Left renal cortex interstitium (tissue), 4 donors: ENCODE measurements at places on chromosomes 16 and 17.

- no peak for DNase-seq
Observed at GRCh38 chr17:40410082-40410481, 7.6 kb downstream of the TOP2A start.

- no peak for DNase-seq
Observed at GRCh38 chr16:54677308-54677950, 253.2 kb upstream of the IRX5 start.

- no peak for DNase-seq
Observed at GRCh38 chr16:19528666-19529065, 4.9 kb downstream of the CCP110 start.

DNA sequence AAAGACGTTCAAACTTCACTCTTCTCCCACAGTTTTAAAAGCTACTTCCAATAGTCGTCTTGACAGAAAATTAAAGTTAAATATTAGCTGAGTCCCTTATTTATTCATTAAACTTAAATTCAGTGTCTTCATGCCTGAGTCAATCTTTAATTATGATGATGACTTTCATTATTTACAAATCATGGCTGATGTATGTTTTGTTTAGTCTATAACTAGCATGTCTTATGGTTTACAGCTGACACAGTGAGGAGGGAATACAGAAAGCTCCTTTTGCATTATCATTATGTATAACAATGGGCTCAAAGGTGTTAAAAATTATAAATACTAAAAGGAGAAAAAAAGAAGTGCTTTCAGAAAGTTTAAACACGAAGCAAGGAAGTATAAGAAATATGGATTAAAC is 1333.1 kb downstream of the CDH8 start:
- no peak for DNase-seq

GRCh38 chr16:86507173-86508027 is 2.9 kb upstream of the FOXF1 start:
- no peak for DNase-seq

DNA sequence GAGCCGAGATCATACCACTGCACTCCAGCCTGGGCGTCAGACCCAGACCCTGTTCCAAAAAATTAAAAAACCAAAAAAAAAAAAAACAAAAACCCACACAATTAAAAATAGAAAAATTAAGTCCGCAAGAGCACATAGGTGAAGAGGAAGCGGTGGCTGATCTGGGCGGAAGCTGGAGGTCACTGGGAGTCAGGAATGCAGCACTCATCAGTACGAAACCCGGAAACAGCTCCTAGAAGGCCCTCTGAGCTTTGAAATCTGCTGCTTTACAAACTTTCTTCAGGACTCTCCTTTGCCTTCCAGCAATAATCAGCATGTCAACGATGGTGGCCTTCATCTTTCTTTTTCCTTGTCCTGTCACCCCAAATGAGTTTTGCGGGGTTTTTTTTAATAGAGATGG is 29.5 kb downstream of the TRAP1 start:
- DNase-seq = no peak

- no peak for DNase-seq
Observed at GRCh38 chr17:20072692-20072992, 63.5 kb downstream of the SPECC1 start.

GRCh38 chr16:67593288-67593687 is 31.0 kb downstream of the CTCF start:
- DNase-seq = no peak

GRCh38 chr16:72787514-72788268 is 260.2 kb downstream of the ZFHX3 start:
- DNase-seq = no peak

- no peak for DNase-seq
Observed at GRCh38 chr17:49729069-49729468, 21.3 kb upstream of the SLC35B1 start.
